PC-9 (cell line): ENCODE measurements at places on chromosomes 4 and X. TPM values are rescaled to one million over a fixed set of nuclear protein-coding genes. Genes with fewer than 3 reads are reported as not detected.

The TBCK gene
- total RNA-seq: 18.7 and 22.0 TPM in 2 replicates

DNA sequence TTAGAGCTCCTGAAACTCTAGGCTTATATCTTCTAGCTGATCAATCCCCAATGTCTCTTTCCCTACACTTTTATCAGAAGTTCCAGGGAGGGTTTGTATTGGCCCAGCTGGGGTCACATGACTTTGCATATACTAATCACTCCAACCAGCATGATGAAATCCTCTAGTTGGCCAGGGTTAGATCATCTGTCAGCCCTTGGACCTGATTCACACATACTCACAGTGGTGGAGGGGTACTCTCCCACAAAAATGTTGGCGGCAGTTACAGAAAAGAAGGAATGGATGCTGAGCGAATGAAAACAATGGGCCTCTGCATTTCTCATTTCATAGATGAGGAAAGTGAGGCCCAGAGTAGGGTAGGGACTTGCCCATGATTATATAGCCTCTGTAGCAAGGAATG is 151.1 kb downstream of the PJA1 start:
- H3K36me3 ChIP-seq: no peaks in the 10 kb centered on the region
- no peak overlapping the region for H3K27ac ChIP-seq
- no peaks in the 10 kb centered on the region for H3K27me3 ChIP-seq
- DNase-seq: no peak
- no peak overlapping the region for H3K4me3 ChIP-seq

The KIT gene
- total RNA-seq: not detected in 2 replicates

The ZNF141 gene
- 12.7 and 12.9 TPM in 2 replicates for total RNA-seq
